ENCODE measurements at places on chromosomes 2 and 18.

DNA sequence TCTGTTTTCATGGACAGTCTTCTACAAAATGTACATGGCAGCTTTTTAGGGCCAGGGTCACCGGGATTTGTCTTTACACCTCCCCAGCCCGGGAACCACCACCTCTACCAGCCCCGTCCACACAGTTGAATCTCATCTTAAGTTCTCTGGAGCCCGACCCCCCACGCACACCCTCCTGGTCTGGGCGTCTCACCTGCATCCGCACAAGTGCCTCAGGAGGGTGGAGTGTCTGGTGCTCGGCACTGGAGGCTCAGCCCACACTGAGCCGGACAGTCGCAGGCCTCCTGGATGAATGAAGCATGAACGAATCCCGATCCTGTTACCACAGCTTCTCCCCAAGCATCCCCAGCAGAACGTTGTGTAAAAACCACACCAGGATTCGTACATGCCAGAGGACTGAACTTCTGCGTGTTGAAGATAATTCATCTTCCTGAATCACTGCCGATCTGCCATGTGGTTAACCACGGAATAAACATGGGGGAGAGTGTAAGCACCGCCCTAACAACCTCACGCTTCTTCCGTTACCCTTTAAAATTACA lies 162.0 kb downstream of the RTP5 start:
- peak; percentile 27 for DNase-seq

- DNase-seq, result no peak
Observed at GRCh38 chr2:19887510-19887909, 14.3 kb downstream of the TTC32 start.

GRCh38 chr2:70992945-70993853 lies 1.5 kb downstream of the TEX261 start:
- no peak for DNase-seq

DNA sequence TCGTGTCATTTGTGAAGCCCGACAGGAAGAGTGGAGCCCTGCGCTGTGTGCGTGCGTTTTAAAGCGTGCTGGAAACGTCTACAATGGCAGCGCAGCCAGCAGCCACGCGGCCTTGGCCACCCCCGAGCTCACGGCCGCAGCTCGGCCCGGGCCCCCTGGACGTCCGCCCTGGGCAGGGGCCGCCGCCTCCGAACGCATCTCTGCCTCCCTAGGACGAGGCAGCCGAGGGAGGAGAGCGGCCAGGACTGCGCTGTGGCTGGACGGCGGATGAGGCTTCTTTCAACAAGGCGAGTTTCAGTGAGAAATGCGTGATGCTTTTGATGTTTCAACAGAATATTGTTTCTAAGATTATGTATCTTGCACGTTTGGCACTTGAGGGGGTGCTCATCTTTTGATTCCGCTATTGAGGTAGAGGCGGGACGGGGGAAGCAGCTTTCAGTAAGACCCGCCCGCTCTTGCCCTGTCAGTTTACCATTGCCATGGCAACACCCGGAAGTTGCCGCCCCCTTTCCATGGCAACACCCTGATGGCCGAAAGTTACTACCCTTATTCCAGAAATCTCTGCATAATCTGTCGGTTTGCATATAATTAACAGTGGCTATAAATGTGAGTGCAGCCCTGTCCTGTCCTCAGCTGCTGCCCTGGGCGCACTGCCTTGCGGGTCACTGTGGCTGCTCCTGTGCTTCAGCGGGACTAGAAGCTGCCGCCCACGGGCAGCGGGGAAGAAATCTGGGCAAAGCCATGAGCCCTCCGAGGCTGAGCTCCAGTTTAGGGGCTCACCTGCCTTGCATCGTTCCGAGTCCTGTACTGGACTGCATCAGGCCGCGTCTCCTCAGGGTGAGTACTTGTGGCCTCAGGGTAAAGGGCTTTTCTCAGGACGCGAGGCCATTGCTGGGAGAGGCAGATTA lies 38.6 kb downstream of the ADNP2 start:
- peak; percentile 53 for DNase-seq

GRCh38 chr2:43420389-43420801 lies 175.4 kb downstream of the THADA start:
- no peak for DNase-seq

- no peak for DNase-seq
Observed at GRCh38 chr2:227150222-227150936, 13.6 kb downstream of the COL4A4 start.

DNA sequence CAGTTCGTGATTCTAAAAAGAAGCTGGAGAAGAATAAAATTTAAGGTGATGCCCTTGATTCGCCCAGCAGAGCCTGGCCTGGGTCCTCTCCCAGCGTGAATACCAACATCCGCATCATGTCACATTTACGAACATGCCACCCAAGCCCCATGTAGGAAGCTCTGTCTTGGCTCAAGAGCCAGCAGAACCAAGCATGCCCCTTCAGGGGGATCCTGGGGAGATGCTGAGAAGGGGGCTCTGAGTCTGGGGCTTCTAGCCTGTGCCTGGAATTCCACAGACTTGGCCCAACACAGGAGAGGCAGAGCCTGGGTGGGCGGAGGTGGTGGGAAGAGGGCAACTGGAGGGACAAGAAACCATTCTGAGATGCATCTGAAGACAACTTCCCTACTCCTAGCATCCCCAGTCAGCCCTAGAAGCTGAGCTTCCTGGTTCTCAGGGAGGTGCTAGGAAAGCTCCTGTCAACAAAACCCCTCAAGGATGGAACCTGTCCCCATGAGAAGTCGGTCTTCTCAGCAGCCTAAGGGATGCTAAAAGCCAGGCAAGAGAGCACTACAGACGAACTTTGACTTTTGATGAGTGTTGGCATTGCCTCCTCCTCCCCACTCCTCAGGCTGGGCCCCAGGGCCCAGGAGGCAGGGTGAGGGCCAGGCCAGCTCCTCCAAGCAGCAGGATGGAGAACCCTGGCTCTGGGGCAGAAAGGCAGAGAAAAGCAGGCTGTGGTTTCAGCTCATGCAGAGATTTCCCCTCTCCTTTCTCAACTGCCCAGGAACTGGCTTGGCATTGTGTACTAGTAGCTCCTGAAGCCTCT lies 57.9 kb downstream of the POLR1A start:
- DNase-seq, result no peak

- no peak for DNase-seq
Observed at GRCh38 chr2:230492107-230492506, 76.1 kb downstream of the SP100 start.

DNA sequence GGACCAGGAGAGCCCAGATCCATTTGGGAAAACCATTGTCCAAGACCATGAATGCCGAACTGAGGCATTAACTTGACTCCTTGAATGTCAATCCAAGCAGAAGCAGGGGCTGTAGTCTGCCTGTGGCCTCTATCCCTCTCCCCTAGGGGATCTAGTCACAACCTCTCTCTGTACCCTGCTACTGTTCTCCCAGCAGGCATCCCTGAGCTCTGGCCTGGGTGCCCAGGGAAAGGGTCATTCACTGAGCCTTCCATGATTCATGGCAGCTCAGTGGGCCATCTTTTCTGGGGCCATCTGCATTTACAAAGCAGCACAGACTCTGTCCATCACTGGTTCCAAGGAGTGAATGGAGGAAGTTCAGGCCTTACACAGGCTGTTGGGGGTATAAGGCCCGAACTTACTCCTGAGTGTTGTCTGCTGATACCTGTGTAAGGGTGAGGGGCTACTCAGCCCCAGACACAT lies 151.8 kb downstream of the ZFP36L2 start:
- DNase-seq, result no peak

DNA sequence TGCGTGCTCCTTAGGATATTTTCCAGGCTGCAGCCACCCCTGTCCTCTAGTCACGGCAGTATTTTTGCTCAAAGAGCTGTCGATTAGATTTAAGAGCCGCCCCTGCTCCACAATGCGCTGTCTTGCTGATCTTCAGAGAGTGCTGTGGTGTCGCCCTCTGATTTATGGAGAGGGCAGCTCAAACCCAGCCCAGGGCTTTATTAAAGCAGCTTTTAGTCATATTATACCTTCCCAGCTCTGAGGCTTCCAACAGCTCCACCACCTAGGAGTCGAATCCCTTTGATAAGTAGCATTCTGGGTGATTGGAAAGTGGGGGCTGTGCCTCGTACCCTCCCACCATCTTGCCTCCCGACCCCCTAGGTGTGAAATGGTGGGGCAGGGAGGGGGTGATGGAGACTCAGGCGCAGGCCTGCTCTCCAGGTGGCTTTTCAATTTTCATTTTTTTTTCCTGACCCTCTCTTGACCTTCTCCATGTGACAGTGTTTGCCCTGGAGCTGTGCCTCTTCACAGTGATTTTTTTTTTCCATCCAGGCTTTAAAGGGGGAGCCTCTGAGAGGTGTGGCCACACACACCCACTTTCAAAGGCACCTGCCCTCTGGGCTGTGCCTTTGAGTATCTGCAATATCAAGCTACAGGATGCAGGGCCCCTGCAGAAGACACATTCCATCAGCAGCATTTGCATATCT lies 53.1 kb upstream of the NRP2 start:
- no peak for DNase-seq

DNA sequence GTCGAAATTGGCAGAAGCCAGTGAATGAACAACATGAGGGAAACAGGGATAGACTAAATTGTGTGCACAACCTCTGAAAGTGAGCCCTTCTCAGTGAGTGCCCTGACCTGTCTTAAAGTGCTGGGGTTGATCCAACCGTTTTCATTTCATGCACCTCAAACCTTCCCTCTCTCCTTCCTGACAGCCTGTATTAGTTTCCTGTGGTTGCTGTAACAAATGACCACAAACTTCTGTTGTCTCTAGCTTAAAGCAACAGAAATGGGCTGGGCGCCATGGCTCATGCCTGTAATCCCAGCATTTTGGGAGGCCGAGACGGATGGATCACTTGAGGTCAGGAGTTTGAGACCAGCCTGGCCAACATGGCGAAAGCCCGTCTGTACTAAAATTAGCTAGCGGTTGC lies 48.8 kb upstream of the PPP1CB start:
- no peak for DNase-seq

GRCh38 chr2:224099861-224100643 lies 61.0 kb upstream of the SERPINE2 start:
- DNase-seq, result no peak

- no peak for DNase-seq
Observed at GRCh38 chr2:161992531-161992930, 81.5 kb downstream of the DPP4 start.

GRCh38 chr2:74416778-74417177 lies 4.6 kb downstream of the C2orf81 start:
- DNase-seq, result no peak

DNA sequence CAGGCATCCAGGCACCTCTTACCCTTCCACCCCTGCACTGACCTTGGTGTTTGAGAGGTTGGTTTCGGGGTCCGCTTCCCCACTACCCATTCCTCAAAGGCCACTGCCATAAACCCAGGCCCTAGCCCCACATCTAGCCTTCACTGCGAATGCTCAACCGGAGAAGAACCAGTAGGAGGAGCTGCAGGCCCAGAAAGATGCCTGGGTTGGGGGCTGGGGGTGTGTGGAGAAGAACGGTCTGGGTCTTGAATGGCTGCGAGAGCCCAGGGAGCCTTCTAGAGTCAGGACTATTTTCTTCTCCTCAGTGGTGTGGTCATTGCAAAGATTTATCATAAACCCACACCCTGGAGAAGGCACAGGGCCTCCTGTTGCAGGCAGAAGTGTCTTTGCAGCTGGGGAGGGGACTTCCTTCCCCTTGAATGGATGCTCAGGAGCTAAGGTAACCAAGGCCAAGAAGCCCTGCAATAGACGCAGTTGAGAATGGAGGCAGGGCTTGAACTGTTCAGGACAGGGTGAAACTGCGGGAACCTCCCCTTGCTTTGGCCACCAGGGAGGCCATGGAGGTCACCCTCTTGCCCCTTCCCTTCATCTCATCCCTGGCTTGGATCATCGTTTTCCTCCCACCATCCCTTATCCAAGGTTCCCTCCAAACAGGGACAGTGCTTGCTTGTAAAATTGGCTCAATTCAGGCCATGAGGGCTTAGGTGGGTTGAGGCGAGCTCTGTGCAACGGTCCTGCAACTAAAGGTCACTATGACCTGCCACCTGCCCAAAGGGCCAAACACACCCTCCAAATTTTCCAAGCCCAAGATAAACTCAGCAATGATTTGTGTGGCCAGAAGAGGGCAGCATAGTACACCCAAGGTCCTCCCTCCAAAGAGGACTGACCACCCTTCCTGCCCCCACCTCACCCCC lies 20.9 kb downstream of the THNSL2 start:
- DNase-seq, result no peak

GRCh38 chr18:48126240-48126639 lies 195.8 kb upstream of the SMAD2 start:
- DNase-seq, result no peak

DNA sequence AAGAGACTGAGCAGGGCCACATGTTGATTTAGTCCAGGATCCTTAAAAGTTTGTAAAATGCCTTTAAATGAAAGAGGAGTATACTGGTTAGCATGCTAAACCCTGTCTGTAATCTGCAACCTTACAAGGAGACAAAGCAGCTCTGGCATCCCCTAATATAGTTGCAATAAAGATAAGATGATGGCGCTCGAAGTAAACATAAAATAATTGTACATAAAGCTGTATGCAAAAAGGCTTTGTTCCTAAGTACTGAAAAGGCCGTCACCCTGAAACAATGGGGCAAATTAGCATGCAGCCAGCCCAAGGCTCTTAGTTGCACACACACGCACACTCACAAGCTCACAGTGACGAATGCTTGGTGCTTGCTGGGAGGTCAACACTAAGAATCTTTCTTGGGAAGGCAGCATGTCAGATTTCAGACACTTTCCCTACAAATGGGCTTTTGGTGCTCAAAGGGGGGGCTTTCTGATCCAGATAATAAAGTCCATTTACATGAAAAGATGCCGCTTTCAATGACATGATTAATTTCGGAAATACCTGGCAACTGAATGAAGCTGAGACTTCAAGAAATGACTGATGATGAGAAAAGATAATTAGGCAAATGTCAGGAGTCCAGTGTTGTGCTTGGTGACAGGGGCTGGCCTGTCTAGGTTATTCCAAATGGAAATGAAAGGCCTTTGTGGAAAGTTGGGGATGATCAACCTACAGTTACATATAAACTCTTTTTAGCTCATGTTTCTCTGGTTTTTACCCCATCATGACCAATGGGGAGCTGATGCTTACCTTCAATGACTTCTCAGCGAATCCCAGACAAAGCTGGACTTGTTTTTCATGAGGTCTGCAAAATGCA lies 370.3 kb downstream of the MEIS1 start:
- DNase-seq, result no peak

DNA sequence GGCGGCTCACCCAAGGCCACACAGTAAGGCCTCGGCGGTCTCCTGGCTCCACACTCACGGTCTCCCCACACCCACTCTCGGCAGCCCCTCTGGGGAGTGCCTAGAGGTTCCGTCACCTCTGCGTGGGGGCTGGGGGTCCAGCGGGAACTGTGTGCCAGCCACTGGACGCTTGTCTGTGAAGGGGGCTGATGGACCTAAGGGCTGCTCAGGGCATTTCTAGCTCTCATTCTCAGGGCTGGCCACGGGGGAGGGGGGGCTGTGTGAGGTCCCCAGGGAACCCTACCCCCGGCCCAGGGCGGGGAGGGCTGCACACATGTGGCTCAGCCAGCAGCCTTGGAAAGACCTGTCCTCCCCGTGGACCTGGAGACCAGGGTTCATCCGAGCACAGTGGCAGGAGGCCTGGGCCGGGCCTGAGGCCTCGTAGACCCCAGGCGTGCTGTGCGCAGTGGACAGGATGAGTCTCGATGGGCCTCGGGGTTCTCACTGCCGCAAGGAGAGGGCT lies 27.1 kb upstream of the ODC1 start:
- no peak for DNase-seq

GRCh38 chr18:3213300-3214059 lies 6.3 kb downstream of the MYOM1 start:
- no peak for DNase-seq

Measured in stimulated activated CD8-positive, alpha-beta memory T cell treated with anti-CD3 and anti-CD28 coated beads, Interleukin-7, amount 100 ng/mL, for 1 hour (primary cell).